Activated effector memory CD4-positive, alpha-beta T cell treated with Interleukin-2 at 50 U/mL for 16 hours (primary cell): ENCODE measurements at places on chromosomes 3 and 15.

GRCh38 chr3:65401359-65402305 is 637.1 kb downstream of the MAGI1 start:
- no peak for DNase-seq

GRCh38 chr3:129629011-129629410 is 22.5 kb upstream of the PLXND1 start:
- DNase-seq, result no peak

- no peak for DNase-seq
Observed at GRCh38 chr15:63948971-63949370, 97.3 kb downstream of the DAPK2 start.

DNA sequence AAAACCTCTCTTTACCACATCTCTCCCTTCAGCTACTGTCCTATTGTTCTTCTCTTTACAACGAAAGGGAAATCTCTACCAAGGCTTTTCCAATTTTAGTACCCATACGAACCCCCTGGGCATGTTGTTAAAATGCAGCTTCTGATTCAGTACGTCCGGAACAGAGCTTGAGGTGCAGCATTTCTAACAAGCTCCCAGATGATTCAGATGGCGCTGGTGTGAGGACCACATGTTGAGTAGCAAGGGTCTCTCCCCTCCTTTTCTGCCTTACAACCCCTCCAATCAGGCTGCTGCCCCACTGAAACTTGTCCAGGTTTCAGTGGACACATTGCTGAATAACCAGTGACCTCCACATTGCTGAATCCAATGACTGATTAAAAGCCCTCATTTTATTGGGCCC is 177.1 kb upstream of the FEZF2 start:
- DNase-seq, result no peak

DNA sequence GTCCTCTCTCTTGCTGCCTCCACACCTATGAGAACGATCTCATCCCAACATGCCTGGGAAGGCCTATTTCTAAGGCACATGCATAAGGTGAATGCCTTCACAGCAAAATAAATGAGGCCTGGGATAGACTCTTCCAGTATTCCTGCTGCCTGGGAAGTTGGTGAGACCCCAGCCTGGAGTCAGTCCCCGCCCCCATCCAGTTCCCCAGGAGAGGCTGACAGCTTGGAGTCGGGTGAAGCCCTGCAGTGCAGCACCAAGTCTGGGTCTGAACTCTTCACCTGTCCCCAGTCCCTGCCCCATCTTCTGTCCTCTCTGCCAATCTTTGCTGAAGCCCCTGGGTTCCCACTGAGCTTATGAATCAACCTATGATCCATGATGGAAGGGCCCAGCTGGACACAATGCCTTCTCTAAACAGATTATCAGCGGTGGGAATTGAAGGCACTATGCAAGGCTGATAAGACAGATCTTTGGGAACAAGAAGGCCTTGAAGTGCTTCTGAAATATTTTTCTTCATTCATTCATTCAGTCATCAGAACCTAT is 10.2 kb upstream of the APBA2 start:
- DNase-seq, result no peak

DNA sequence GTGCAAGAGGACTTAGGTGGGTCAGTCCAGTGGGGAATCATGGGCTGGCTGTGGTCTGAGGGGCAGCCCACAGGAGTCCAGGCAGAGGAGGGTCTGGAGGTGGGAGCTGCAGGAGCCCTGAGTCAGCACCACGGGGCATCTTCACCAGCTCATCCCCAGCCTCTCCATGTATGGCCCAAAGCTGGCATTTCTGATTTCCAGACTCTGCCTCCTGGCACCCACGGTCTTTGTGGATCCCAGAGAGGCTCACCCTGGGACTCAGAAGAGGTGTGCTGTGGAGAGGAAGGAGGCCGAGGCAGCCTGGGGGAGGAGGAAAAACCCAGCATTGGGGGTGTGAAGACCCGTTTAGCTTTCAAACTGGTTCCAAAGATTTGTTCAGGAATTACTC is 64.5 kb upstream of the KLF13 start:
- no peak for DNase-seq
